ENCODE measurements at places on chromosomes 12 and 14. TPM values are rescaled to one million over a fixed set of nuclear protein-coding genes. Genes with fewer than 3 reads are reported as not detected.

Gene OLR1
- total RNA-seq: not detected

GRCh38 chr12:82225871-82226270 is 132.3 kb downstream of the CCDC59 start:
- no peak for DNase-seq

Gene ACOT4
- 0.49 TPM for total RNA-seq

- DNase-seq: no peak
Observed at GRCh38 chr12:91810531-91811451, 334.9 kb downstream of the BTG1 start.

GRCh38 chr12:133236144-133236543 is 467 bp upstream of the ANHX start:
- DNase-seq: no peak

Gene CD69
- total RNA-seq: 28.5 TPM

Gene OR10P1
- not detected for total RNA-seq

Data from vagina (tissue), 2 donors.